ENCODE measurements at places on chromosomes 3 and 15.

DNA sequence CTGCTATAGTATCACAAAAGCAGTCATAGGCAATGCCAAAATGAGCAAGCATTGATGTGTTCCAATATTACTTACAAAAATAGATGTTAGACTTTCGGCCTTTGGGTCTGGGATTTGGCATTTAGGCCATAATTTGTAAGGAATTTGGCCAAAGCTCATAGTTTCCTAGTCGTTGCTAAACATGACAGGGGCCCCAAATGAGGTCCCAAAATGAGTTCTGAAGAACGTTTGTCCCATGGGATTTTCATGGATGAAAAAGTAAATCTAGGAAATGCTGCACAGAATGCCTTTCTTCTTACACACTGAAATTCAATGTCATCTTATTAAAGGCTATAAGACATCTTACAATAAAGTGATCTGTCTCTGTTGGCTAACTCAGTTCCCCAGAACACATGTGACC lies 456.0 kb downstream of the CNTN4 start:
- no peak for DNase-seq

DNA sequence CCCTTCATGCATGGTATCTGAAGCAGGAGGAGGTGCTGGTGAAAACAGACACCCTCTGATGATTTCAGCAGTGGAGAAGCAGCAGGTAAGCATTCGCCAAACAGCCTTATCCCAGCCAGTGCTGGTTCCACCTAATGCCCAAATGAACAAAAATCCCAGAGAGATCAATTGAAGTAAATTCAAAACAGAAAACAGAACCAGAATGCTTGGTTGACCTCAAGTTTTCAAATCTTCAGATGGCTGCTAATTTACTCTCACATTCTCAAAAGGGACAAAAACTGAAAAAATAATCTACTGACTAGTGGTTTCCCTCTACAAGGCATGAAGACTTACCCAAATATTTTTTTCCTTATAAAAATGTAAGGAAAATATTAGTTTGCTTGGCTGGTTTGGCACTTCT lies 87.0 kb upstream of the MYO5C start:
- no peak for DNase-seq

- no peak for DNase-seq
Measured at GRCh38 chr3:166734734-166735133, 645.4 kb downstream of the ZBBX start.

DNA sequence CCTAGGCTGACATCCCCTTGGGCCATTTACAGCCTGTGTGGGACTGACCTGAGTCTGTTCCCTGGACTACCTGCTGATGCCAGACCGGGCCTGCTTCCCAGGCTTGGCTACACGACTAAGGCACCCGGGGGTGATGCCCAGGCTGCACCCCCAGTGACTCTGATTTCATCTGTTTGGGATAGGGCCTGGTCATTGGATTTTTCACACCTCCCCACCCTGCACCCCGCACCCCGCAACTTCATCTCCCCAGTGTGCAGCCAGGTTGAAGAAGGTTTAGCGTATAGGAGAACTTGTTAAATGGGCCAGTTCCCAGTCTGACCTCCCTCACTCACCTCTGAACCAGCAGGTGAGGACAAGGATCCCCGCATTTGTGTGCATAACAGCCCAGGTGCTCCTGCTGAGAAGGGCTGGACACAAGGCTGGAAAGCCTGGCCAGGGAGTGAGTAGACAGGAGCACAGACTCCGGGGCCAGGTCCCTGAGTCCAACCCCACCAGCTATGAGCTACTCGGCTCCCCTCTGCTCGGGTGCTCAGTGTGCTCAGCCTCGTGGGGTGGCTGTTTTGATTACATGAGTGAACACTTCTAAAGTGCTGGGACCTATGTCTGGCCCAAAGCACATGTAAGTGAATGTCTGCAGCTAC lies 18.5 kb downstream of the SLC6A20 start:
- DNase-seq, result no peak

- DNase-seq, result peak; percentile 61
Measured at GRCh38 chr15:63288778-63289378, 11.5 kb downstream of the APH1B start.

DNA sequence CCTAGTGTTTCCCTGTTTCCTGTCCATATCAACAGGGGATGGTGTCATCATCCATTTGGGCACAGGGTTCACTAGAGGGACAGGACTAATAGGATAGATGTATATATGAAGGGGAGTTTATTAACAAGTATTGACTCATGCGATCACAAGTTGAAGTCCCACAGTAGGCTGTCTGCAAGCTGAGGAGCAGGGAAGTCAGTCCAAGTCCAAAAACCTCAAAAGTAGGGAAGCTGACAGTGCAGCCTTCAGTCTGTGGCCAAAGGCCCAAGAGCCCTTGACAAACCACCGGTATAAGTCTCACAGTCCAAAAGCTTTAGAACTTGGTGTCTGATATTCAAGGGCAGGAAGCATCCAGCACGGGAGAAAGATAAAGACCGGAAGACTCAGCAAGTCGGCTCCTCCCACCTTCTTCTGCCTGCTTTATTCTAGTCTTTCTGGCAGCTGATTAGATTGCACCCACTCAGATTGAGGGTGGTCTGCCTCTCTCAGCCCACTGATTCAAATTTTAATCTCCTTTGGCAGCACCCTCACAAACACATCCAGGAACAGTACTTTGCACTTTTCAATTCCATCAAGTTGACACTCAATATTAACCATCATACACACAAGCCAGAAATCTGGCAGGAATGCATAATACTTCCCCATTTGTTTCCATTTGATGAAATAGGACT lies 43.4 kb downstream of the CD200 start:
- no peak for DNase-seq

GRCh38 chr3:79664455-79664854 lies 103.3 kb downstream of the ROBO1 start:
- DNase-seq, result no peak

DNA sequence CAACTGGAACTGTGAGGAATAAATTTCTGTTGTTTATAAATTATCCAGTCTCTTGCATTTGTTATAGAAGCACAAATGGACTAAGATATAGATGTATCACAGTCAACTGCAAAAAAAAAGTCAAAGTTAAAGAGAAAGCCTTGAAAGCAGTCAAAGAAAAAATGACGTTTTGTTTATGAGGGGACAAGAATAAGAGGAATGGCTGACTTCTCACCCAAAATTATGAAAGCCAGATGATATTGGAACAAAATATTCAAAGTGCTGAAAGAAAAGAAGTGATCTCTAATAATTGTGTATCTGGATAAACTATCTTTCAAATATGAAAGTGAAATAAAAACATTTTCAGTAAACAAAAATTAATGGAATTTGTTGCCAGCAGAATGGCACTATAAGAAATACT lies 171.8 kb upstream of the IGF1R start:
- DNase-seq, result no peak

GRCh38 chr15:100520132-100520921 lies 8.4 kb downstream of the CERS3 start:
- no peak for DNase-seq

DNA sequence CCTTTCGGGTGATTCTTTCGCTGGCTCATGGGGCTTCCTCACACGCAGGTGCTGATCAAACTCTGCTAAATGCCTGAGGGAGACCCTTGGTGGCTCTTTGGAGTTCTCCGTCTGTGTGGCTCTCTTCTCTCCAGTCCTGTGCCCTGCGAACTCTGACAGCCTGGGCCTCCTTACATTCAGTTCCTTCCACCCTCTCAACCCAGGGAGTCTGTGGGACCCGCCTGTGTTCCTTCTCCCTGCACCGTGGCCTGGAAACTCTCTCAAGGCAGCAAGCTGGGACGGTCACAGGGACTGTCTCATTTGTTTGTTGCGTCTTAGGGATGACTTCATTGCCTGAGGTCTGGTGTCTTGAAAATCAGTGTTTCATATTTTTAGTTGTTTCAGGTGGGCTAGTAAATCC lies 37.0 kb upstream of the CORO2B start:
- DNase-seq, result no peak
